Central memory CD8-positive, alpha-beta T cell (primary cell): ENCODE measurements at places on chromosomes 1 and 21.

DNA sequence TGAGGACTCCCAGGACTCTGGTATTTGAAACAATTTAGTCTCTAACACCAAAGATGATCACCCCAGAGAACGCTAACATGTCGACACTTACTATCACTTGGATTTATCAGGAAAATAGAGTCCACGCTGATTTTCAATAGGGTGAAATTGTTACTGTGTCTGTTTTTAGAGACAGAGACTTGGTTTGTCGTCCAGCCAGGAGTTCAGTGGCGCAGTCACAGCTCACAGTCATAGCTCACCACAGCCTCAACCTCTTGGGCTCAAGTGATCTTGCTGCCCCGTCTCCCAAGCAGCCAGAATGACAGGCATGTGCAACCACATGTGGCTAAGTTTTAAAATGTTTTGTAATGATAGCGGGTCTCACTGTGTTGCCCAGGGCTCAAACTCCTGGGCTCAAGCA lies 5.3 kb downstream of the SSU72 start:
- no peak for DNase-seq
- H3K27ac ChIP-seq, result peak overlapping the region; percentile 64
- no peaks in the 10 kb centered on the region for H3K27me3 ChIP-seq
- no peak overlapping the region for H3K4me3 ChIP-seq
- H3K4me1 ChIP-seq, result peaks cover 34% of the 10 kb centered on the region

- DNase-seq, result no peak
- no peaks in the 10 kb centered on the region for H3K36me3 ChIP-seq
- no peak overlapping the region for H3K27ac ChIP-seq
- no peaks in the 10 kb centered on the region for H3K4me1 ChIP-seq
- no peak overlapping the region for H3K4me3 ChIP-seq
These were observed 34.5 kb upstream of the CD58 start for GRCh38 chr1:116605315-116605714.

GRCh38 chr1:12171206-12172041 lies 4.6 kb downstream of the TNFRSF1B start:
- peaks cover 41% of the 10 kb centered on the region for H3K36me3 ChIP-seq
- peak overlapping the region; percentile 67 for H3K4me3 ChIP-seq
- DNase-seq, result no peak
- H3K4me1 ChIP-seq, result peaks cover 83% of the 10 kb centered on the region
- peak overlapping the region; percentile 100 for H3K27ac ChIP-seq

GRCh38 chr1:152960452-152961044 lies 9.9 kb upstream of the SPRR4 start:
- no peak overlapping the region for H3K4me3 ChIP-seq
- DNase-seq, result no peak
- H3K27ac ChIP-seq, result no peak overlapping the region
- H3K36me3 ChIP-seq, result no peaks in the 10 kb centered on the region
- H3K4me1 ChIP-seq, result no peaks in the 10 kb centered on the region
- H3K27me3 ChIP-seq, result peaks cover 40% of the 10 kb centered on the region

GRCh38 chr1:213844632-213845031 lies 143.1 kb upstream of the PROX1 start:
- no peaks in the 10 kb centered on the region for H3K36me3 ChIP-seq
- no peak overlapping the region for H3K27ac ChIP-seq
- no peaks in the 10 kb centered on the region for H3K27me3 ChIP-seq

- H3K36me3 ChIP-seq, result peaks cover 3% of the 10 kb centered on the region
- H3K4me3 ChIP-seq, result no peak overlapping the region
- no peak for DNase-seq
- H3K27me3 ChIP-seq, result peaks cover 39% of the 10 kb centered on the region
- H3K4me1 ChIP-seq, result peaks cover 6% of the 10 kb centered on the region
These were observed 18.2 kb downstream of the SAMD13 start for GRCh38 chr1:84319662-84320061.

DNA sequence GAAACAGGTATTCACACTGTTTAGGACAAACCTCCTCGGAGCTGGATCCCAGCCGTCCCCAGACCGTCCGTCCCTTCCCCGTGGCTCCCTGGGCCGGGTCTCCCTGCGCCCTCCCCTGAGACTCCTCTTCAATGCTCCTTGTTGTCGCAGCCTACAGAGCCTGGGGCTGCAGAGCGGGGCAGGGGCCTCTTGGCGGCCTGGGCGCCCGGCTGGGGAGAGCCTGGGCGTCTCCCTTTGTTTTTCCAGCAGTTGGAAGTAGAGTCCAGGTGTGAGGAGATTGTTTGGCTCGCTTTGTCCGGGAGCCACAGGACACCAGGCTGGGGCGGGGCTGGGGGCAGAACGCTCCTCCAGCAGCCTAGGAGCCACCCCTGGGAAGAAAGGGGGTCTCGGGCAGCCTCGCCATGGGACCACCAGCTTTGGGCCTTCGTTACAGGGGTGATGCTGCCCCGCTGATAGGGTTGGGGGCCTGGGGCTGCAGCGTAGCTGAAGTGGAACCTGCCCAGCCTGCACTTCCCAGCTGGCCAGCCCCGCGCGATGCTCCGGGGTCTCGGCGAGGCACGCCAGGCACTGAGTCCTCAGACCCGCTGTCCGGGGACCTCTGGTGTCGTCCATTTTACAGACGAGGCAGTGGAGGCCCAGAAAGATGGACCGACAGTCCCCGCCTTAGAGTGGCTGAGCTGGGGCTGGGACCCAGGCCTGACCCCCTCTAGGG lies 66.9 kb downstream of the PRDM16 start:
- H3K27ac ChIP-seq, result no peak overlapping the region
- peaks cover 8% of the 10 kb centered on the region for H3K27me3 ChIP-seq
- DNase-seq, result no peak
- no peaks in the 10 kb centered on the region for H3K36me3 ChIP-seq
- no peaks in the 10 kb centered on the region for H3K4me1 ChIP-seq
- no peak overlapping the region for H3K4me3 ChIP-seq
